CD4-positive, alpha-beta T cell treated with Interleukin-21 for 1 hour (primary cell): ENCODE measurements at places on chromosomes 5 and 9.

DNA sequence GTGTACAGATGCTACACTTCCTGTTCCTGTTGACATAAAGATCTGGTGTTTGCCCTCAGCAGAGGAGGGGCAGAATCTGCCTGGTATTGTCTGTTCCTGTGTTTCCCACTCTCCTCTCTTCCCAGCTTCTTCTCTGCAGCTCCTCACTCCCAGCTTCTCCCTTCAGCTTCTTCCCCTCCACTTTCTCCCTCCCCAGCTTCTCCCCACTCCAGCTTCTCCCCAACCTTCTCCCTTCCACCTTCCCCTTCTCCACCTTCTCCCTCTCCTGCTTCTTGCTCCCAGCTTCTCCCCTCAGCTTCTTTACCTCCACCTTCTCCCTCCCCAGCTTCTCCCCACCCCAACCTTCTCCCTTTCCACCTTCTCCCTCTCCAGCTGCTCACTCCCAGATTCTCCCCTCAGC, 148.9 kb upstream of the IRX2 start:
- DNase-seq, result no peak

GRCh38 chr5:160679567-160680309, 172.3 kb downstream of the ATP10B start:
- no peak for DNase-seq

DNA sequence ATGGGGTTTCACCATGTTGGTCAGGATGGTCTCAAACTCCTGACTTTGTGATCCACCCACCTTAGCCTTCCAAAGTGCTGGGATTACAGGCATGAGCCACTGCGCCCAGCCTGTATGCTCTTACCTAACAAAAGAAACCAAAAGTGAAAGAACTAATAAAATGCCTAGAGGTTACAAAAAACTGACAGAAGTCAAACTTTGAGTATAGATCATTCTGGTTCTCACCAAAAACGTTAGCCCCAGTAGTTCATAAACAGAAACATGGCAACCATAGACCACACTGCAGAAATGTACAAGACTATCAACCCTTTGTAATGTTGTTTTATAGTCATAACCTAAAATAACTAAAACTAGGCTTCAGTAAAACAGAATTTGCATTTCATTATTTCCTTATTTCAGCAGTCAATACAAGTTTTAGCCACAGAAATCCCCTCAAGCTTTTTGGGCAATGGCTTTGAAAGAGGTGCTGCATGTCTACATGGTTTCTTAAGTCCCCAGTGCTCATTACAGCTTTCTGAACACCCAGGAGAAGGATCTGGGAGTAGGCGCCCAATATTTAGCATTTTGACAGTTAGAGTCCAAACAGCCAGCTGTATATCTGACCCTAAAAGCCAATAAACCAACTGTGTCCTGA, 72.5 kb downstream of the EPB41L4A start:
- DNase-seq, result no peak

DNA sequence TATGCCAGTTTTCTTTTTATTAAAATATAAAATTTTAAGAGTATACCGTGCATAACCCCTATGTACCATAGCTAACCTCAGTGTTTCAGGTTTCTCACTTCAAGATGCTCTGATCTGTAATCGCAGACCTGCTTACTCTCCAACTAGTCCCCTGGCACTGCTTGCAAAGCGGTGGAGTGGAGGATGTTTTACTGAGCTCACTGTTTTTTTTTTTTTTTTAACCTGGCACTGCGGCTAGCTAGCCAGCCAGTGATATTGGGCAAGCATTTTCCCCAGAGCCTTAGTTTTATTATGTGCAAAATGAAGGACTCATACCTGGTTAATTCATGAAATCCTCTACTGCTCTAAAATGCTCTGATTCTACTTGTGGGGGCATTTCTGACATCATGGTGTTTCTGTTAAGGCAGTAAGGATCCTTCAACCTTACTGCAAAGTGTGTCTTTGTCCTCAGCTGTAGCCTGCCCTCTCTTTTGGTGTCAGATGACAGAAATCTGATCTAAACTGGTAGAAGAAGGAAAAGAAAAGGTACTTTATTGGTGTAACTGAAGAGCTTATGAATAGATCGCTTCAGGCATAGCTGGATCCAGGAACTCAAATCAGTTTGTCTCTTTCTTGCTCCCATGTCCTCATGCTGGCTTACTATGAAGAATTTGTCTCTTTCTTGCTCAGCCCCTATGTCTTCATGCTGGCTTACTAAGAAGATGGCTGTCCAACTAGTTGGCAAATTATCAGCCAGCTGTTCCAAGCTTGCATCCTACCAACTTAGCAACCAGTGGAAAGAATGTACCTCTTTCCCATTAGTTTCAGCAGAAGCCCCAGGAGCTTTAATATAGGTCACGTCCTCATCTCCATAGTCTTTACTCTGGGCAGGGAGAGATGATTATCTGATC, 59.8 kb downstream of the DOCK2 start:
- no peak for DNase-seq

DNA sequence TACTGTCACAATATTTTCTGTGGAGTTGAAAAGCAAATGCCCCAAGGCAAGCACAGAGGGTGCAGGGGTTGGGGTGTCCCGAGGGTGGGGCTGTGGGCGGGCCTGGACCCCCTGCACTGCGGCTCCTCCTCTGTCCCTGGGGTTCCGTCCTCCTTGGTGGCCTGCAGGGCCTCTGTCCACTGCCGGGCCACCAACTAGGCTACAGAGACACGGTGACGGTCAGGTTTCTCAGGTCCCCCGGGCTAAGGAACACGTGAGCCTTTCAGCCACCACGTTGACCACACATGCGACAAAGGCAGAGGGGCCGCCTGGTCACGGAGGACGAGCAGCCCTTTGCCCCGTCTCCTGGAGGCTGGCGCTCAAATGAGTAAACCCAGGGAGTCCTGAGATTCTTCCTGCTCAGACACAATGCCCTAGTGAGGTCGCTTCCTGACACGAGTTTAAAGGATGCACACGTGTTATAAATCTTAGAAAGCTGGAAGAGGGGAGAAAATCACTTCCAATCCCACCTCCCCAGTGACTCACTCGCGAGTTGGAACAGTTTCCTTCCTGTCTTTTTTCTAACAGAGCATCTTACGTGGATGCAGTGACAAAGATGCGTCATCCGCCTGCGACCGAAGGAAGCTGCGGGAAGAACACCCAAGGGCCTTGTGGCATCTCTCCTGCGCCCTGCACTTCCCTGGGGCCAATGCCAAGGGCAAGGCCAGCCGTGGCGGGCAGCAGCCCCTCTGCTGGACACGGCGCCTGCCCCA, 24.8 kb upstream of the OBP2B start:
- no peak for DNase-seq

GRCh38 chr9:7844242-7844641, 44.7 kb upstream of the DMAC1 start:
- DNase-seq, result peak; percentile 48

- no peak for DNase-seq
Observed at GRCh38 chr5:133967124-133967523, 1.3 kb downstream of the C5orf15 start.

DNA sequence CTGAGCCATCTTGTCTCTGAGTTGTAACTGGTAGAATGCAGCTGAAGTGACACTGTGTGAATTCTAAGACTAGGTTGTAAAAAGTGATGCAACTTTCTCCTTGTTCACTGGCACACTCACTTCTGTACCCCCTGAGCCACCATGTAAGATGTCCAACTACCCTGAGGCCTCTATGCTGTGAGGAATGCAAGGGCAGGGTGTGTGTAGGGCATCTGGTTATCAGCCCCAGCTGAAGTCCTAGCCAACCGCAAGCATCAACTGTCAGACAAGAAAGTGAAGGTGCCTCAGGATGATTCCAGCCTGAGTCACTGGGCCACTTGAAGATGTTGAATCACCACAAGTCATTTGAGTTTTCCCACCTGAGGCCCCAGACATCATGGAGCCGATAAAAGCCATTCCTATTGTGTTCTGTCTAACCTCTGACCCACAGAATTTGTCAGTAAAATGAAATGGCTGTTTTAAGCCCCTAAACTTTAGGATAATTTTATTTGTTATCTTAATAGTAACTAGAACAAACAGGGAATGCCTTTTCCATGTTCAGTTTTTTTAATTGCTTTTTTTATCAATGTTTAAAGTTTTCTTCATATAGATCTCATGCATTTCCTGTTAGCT, 18.7 kb upstream of the RHOBTB3 start:
- no peak for DNase-seq

- DNase-seq, result no peak
Observed at GRCh38 chr5:6305853-6306252, 72.5 kb downstream of the MED10 start.
